Foreskin keratinocyte (primary cell): ENCODE measurements at places on chromosomes 2 and 18. TPM values are rescaled to one million over a fixed set of nuclear protein-coding genes. Genes with fewer than 3 reads are reported as not detected.

DES gene
- total RNA-seq: not detected in 2 replicates

FAM237A gene
- not detected in 2 replicates for total RNA-seq

- DNase-seq: no peak
Observed at GRCh38 chr18:45556222-45556621, 59.1 kb upstream of the SLC14A2 start.

- DNase-seq: no peak
Observed at GRCh38 chr2:149928011-149928410, 340.4 kb upstream of the MMADHC start.

- DNase-seq: no peak
Observed at GRCh38 chr2:198053148-198053547, 248.8 kb downstream of the PLCL1 start.

- no peak for DNase-seq
Observed at GRCh38 chr2:14143435-14143834, 489.1 kb upstream of the LRATD1 start.

GRCh38 chr18:41391616-41392595 is 563.1 kb upstream of the PIK3C3 start:
- peak; percentile 9 for DNase-seq
